ENCODE measurements at places on chromosomes 5 and 9.

GRCh38 chr5:141476132-141476911 lies 556 bp downstream of the PCDHGC3 start:
- DNase-seq: peak; percentile 59

DNA sequence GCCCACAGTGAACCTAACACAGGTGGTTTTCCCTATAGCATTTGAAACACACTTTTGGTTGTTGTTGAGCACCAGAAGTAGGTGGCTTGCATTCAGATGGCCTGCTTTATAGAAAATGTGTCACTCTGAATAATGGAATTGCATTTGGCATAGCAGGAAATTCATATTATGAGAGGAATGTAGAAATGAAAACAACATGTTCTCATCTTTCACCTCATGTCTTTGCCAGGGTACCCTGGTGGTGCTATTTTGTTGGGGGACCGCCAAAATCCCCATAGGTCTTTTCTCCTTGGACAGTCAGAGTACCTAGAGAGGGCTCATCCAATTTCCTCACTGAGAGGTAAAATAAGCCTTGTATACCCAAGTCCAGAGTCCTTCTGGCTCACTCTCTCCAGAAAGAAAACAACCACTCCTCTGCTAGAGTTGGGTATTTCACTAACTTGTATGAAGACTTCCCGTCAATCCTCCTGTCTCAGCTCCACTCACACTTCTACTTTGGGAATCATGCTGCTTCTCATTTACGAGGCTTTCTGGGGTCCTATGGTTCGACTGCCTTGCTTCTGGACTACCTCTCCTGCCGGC lies 67.4 kb downstream of the MRPS27 start:
- DNase-seq: no peak

DNA sequence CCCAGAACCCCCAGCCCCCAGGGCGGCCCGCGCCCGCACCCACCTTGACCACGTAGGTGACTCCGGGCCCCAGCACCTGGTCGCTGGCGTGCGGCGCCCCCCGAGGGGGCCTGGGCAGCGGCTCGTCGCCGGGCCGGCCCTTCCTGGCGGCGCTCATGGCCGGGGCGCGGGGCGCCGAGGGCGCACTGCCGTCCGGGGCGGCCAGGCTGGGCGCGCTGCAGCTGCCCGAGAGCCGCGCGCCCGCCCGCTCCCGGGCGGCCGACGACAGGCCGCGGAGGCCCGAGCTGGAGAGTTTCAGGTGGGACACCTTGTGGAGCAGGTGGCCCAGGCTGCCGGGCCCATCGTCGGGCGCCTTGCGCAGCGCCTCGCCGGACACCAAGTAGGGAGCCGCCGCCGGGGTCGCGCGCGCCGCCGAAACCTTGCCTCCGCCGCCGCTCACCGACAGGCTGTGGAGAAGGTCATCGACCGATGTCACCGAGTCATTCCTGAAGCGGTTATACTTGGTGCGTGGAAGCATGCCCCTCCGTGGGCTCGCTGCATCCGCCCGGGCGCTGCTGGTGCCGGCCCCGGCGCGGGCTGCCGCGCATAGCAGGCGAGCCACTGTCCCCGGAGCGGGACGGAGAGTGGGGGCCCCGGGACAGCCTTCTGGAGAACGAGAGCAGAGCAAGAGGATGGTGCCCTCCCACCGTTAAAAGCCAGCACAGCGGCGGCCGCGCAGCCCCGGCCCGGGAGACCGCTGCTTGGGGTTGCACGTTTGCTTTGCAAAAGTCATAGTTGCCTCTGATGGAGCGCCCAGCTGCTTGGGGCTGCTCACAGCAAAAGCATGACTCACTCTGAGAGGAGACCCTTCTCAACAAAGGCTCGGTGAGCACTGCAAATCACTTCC lies at the start of gene SHC3:
TSS of gene SHC3 (minus strand) at position 875 of the 886 bp plus-strand sequence. CDS start at position 517, 358 bp downstream.
- peak; percentile 74 for DNase-seq

DNA sequence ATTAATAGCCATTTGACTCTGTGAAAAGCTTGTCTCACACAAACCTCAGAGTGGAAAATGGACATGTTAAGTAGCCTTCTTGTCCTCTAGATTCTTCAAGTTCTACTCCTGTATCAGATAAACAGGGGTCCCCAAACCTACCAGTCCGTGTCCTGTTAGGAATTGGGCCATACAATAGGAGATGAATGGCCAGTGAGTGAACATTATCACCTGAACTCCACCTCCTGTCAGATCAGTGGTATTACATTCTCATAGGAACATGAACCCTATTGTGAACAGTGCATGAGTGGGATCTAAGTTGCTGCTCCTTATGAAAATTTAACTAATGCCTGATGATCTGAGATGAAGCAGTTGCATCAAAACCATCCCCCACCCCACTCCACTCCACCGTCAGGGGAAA lies 136.3 kb downstream of the TMEM232 start:
- DNase-seq: no peak

DNA sequence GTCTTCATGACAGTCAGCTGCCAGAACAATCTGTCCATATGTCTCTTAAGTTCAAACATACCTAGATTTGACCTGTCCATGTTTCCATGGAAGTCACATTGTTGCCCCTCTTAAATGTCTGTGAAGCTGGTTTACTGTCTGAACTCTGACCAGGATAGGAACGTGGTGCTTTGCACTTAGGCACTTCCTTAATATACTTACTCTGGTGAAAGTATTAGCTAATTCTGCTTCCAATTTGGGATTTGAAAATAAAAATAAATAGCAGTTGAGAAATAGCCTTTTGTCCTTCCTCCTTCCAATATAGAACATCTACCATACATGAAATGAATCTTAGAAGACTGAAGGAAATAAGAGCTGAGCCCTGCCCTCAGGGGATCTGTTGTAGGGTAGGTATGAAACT lies 524.5 kb upstream of the CLINT1 start:
- DNase-seq: no peak

GRCh38 chr5:44001675-44002380 lies 387.4 kb downstream of the FGF10 start:
- no peak for DNase-seq

- peak; percentile 71 for DNase-seq
Measured at GRCh38 chr5:155616779-155617392, 603.3 kb downstream of the KIF4B start.

GRCh38 chr9:131977109-131977838 lies 102.4 kb downstream of the MED27 start:
- DNase-seq: no peak
